ENCODE measurements at places on chromosomes 6 and 20. TPM values are rescaled to one million over a fixed set of nuclear protein-coding genes. Genes with fewer than 3 reads are reported as not detected.

The HSPA12B gene
- under 0.01 TPM for total RNA-seq

The GLP1R gene
- not detected for total RNA-seq

The TRIM31 gene
- not detected for total RNA-seq

DNA sequence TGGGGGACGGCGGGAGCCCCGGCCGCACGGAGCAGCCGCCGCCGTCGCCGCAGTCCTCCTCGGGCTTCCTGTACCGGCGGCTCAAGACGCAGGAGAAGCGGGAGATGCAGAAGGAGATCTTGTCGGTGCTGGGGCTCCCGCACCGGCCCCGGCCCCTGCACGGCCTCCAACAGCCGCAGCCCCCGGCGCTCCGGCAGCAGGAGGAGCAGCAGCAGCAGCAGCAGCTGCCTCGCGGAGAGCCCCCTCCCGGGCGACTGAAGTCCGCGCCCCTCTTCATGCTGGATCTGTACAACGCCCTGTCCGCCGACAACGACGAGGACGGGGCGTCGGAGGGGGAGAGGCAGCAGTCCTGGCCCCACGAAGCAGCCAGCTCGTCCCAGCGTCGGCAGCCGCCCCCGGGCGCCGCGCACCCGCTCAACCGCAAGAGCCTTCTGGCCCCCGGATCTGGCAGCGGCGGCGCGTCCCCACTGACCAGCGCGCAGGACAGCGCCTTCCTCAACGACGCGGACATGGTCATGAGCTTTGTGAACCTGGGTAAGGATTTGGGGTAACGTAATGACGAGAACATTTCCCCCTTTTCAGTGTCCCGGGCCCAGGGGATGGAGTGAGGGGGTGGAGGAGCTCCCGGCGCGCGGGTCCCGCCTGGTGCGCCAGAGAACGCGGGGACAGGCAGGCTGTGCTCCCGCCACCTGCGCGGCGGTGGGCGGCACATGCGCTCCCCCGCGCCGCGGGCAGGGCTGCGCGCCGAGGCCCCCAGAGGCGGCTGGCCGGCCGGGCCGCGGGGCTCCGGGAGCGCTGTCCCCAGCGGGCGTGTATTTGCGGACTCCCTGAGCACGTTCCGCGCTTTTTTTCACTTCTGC is 1.4 kb downstream of the BMP6 start:
- peak; percentile 15 for DNase-seq

DNA sequence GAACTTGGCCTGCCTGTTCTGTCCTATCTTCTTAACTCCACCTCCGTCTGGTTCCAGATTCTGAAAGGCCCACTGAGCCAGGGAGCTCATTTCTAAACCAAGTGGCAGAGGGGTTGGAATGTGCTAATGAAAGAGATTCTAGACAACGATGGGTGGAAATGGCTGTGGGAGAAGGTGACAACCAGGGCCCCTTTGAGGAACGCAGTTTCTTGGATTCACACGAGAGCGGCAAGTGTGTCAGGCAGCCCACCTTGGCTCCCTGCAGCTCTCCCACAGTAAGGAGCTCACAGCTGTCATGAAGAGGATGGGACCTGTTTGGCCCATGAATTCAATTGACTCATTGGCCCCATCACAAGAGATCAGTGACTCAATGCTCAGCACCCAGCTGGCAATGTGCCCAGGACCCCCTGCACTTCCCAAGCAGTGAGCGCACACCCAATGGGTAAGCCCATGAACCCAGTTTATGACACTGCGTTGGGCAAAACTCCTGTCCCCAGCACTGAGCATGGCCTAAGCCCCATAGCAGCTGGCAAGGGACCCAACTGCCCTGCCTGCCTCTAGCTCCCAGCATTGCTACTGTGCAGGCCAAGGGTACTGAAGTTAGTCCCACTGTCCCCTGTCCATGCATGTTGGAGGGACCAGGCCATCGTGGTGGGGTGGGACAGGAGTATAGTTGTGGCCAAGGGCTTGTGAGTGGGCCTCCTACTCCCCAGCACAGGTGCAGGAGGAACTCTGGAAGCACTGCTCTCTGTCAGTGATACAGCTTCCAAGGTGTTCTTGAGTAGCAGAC is 16.4 kb downstream of the MRPS18A start:
- DNase-seq: no peak

DNA sequence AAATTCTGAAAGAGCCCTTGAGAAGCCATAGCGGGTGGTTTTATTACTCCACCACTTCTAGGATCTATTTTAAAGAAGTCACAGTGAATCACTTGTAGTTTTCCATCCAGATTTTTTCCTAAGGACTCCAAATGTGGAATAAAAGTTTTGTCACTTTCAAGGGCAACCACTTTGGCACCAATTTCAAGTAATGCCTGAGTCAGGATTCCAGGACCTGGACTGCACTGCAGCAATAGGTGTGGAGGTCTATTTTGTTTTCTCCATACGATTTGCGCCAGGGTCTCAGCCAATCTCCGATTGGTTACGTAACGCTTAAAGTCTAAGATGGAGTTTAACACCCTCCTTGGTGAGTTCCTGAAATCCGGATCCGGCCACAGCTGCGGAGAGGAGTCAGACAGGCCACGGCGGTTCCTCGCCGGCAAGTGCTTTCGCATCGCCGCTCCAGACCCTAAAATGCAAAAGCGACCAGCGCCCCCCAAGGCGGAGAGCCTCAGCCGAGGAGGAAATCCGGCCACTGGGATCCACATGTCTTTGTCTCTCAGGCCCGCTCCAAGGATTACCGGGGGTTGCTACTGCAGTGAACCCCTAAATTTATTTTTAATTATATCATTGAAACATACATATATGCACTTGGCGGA is 18.6 kb upstream of the PPP1R3G start:
- no peak for DNase-seq
